Activated CD8-positive, alpha-beta T cell treated with anti-CD3 and anti-CD28 coated beads, Interleukin-2, amount 10 ng/mL, durations not matched to agents 7 days and 5 days (primary cell): ENCODE measurements at places on chromosomes 12 and 14. TPM values are rescaled to one million over a fixed set of nuclear protein-coding genes. Genes with fewer than 3 reads are reported as not detected.

- DNase-seq, result no peak
Observed at GRCh38 chr12:89311703-89312293, 40.5 kb downstream of the DUSP6 start.

- no peak for DNase-seq
Observed at GRCh38 chr14:99853206-99853605, 60.0 kb downstream of the EML1 start.

DNA sequence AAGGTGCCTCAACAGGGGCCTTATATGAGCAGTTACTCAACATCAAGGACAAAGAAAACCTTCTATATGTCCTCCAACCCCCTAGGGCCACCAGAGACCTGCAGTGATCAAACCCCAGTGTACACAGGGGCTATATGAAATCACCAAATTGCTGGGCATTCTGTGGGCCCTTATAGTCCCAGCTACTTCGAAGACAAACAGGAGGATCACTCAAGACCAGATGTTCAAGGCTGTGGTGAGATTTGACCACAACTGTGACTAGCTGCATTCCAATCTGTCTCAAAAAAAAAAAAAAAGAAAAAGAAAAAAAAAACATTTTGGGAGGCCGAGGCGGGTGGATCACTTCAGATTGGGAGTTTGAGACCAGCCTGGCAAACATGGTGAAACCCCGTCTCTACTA is 51.0 kb upstream of the PRB2 start:
- DNase-seq, result no peak

GRCh38 chr12:110282956-110283817 is 2.1 kb downstream of the ATP2A2 start:
- DNase-seq, result no peak

DNA sequence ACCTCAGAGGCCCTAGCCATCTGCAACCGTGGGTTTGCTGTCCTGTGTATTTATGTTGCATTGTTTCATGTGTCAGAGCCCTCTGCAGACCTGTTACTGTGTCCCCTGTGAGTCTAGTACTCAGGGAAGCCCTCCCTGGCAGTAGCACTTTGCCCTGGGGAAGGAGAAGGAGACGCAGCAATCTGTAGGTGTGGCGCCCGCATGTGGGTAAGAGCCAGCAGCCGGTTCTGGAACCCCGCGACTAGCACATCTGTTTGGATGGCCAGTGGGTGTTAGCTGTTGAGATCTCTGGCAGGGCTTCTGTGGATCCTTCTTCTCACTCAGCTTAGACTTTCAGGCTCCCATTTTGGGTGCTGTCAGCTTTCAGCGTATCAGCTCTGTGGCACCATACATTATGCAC is 57.0 kb downstream of the TECPR2 start:
- no peak for DNase-seq

DNA sequence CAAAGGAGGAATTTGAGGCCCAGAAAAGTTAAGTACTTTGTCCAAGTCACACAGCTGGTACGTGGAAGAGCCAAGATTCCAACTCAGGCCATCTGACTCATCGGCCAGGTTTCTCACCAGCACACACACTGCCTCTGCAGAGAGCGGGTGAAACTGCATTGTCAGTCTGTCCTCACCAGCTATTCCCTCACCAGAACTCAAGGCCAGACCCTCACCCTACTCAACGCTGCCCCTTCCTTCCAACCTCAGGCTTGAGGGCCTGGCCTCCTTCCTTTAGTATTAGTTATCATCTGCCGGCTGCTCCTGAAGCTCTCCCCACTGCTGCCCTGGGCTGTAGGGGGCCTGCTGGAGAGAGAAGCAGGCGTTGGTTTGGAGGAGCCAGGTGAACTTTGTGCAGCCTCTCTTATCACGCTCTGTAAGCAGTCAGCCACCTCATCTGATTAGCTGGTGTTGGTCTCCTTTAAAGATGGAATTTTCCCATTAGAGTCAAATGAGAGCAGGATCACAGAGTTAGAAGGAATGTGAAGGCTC is 16.6 kb upstream of the PLEK2 start:
- DNase-seq, result no peak

DNA sequence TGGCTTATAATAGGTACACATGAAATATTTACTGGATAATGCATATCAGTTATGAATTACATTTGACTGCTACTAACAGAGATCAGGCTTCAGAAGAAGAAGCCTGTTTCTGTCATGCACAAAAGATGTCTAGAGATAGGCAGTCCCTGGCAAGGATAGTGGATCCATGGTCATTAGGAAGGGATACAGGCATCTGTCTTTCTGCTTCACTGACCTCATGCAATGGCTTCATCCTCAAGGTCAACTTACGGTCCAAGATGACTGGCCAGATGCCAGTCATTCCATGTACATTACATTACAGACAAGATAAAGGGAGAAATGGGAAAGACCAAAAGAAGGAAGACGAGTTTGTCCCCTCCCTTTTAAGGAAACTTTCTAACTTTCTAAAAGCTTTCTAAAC is 94.0 kb downstream of the NUAK1 start:
- DNase-seq, result no peak

- DNase-seq, result no peak
Observed at GRCh38 chr12:26128168-26128567, 3.3 kb upstream of the BHLHE41 start.

DNA sequence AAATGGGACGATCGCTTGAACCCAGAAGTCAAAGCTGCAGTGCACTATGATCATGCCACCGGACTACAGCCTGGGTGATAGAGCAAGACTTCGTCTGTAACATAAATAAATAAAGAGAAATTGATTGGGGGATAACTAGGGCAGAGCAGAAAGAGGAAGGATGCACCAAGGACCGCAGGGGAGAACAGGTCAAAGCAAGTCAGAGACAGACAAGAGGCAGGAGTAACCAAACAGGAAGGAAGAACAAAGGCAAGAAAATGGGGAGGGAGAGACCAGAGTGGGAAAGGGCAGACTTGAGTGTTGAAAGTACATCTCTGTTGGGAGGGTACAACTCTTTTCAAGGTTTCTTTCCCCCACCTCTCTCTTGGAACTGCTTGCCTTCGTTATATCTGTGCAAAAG is 50.8 kb upstream of the ELK3 start:
- peak; percentile 28 for DNase-seq

GRCh38 chr14:66078006-66078405 is 408.2 kb upstream of the CCDC196 start:
- DNase-seq, result no peak

DNA sequence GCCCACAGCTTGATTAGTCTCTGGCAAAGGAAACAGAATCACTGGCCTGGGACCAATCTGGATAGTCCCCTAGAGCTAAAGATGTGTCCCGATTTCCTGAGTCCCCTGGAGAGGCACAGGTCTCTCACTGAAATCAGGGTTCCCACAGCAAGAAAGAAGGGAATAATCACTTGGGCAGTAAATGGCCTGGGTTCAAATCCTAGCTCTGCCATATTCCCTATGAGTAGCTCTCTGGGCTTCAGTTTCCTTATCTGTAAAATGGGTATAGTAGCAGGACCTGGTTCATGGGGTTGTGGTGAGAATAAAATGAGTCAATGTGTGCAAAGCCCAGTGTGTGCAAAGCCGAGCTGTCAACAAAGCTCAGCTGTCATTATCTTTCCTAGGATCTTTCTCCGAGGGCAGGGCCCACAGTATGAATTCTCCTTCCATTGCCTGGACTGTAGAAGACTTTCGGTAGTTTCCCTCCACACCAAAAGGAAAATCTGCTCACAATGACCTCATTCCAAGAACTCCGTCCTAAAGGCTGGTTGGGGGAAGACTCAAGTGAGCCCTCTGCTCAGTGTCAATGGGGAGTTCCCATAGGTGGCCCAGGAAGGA is 12.6 kb upstream of the NCOR2 start:
- DNase-seq, result no peak

GRCh38 chr12:129605666-129606065 is 298.2 kb downstream of the TMEM132D start:
- no peak for DNase-seq

Gene WNT5B
- total RNA-seq, result not detected

- no peak for DNase-seq
Observed at GRCh38 chr12:953776-954175, 4.3 kb upstream of the RAD52 start.

Gene KRT82
- not detected for total RNA-seq

GRCh38 chr12:132638541-132639408 is 20.2 kb downstream of the P2RX2 start:
- DNase-seq, result no peak

Gene MOK
- total RNA-seq, result 3.3 TPM

Gene HOXC4
- 1.3 TPM for total RNA-seq

Gene P2RX2
- not detected for total RNA-seq

GRCh38 chr14:41799817-41800216 is 193.1 kb downstream of the LRFN5 start:
- no peak for DNase-seq

GRCh38 chr12:47213396-47213795 is 133.6 kb upstream of the AMIGO2 start:
- no peak for DNase-seq
